ENCODE measurements at places on chromosomes 3 and 15.

DNA sequence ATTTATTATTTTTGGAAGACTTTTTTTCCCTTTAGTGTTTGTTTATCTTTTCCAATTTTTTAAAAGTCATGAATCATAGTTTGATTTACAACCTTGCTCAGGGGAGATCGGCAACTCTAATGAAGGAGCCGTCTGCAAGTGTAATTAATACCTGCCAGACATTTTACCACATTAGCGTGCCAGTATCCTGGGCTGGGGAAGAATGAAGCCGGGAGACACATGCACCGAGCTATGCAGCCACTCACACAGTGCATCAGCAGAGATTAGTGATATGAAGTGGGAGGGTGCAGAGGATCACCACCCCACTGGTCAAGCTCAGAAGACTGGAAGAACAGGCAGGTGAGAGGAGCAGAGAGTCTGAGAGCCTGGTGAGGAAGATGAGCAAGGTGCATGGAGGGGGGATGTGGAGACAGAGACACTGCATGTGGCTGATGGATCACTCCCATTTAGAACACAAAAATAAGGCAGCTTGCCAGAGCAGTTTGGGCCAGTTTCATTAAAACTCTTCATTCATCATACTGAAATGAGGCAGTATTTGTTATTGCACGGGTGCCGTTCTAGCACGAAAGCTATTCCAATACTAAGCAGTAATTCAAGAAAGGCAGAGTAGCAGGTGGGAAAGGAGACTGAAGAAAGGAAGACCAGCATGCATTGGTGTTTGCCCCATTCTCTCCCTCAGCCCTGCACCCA, 821.6 kb downstream of the TUSC7 start:
- no peak for DNase-seq

DNA sequence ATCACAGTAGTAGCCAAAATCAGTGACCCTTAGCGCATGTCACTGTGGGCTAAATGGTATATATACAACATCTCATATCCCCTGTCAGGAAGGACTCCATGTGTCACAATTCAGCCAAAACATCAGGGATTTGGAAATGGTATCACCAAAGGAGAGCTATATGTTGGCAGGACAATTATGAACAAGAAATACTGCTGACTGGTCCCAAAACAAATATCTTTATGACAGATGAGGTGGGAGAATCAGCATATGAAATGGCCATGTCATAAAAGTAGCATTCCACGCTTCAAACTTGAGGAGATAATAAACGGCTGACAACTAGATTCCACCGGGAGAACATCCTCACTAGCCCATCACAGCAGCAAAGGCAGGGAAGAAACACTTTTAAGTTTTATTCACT, 158.4 kb downstream of the MAGI1 start:
- no peak for DNase-seq

- no peak for DNase-seq
These were observed 34.1 kb downstream of the CCDC191 start for GRCh38 chr3:114022145-114022802.

DNA sequence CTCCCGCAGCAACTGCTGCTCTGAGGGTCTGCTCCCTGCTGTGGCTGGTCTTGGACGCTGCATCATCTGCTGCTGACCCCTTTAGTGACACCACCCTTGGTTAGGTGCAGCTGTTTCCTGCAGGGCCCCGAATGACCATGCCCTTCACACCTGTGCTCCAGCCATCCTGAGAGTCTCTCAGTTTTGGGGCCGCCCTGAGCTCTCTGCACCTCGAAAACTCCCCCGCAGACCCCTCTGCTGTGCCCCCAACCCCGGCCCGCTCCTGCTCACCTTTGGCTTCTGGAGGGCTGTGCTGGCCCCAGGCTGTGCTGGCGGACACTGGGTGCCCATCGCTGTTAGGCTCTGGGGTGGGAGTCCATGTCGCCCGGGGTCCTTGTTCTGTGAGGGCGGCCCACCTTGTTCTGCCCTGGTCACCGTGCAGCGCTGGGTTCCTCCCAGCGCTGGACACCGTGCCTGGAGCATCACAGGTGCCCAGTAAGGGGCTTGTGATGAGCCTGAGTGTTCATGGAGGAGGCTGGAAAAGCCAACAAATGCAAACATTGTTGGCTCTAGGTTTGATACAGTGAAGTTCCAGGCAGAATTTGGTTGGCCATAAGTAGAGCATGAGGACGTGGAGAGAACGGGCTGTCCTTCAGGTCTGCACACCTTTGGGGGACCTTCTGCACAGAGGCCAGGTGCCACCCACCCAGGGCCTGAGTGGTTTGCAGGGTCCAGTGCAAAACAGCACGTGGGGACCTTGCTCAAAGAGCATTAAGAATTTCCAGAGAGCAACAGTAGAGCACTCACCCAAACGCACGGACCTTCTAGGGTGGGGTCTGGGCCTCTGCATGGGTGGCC, 12.3 kb downstream of the ABTB1 start:
- DNase-seq, result no peak

DNA sequence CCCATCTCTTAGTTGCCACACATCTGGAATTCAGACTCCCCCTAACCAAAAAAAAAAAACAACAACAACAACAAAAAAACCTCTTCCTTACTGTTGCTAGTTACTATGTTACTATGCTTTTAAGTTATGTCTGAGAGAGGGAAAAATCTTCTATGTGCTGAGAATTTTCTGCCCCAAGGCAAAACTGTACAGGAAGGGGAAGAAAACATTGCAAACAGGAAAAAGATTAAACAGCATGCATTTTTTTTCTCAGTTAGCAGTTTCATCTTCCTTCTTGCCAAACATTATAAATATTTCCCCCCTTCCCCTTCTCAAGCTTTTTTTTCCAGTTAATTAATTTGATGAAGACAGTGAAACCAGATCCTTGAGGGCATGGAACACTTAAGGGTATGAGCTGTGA, 1.1 kb upstream of the CD200R1 start:
- no peak for DNase-seq

- no peak for DNase-seq
These were observed 55.4 kb downstream of the EOMES start for GRCh38 chr3:27666708-27667107.

GRCh38 chr15:28103831-28104230, 4.7 kb upstream of the OCA2 start:
- no peak for DNase-seq

GRCh38 chr15:100863796-100864267, 15.8 kb upstream of the ALDH1A3 start:
- DNase-seq, result no peak

GRCh38 chr15:83365370-83365938, 81.0 kb upstream of the BNC1 start:
- peak; percentile 31 for DNase-seq

GRCh38 chr3:124281453-124282316, 289.8 kb upstream of the ROPN1 start:
- peak; percentile 7 for DNase-seq

- DNase-seq, result peak; percentile 16
These were observed 9.6 kb downstream of the CLEC3B start for GRCh38 chr3:45035441-45036301.

GRCh38 chr3:197828-198491, 1.4 kb downstream of the CHL1 start:
- no peak for DNase-seq

DNA sequence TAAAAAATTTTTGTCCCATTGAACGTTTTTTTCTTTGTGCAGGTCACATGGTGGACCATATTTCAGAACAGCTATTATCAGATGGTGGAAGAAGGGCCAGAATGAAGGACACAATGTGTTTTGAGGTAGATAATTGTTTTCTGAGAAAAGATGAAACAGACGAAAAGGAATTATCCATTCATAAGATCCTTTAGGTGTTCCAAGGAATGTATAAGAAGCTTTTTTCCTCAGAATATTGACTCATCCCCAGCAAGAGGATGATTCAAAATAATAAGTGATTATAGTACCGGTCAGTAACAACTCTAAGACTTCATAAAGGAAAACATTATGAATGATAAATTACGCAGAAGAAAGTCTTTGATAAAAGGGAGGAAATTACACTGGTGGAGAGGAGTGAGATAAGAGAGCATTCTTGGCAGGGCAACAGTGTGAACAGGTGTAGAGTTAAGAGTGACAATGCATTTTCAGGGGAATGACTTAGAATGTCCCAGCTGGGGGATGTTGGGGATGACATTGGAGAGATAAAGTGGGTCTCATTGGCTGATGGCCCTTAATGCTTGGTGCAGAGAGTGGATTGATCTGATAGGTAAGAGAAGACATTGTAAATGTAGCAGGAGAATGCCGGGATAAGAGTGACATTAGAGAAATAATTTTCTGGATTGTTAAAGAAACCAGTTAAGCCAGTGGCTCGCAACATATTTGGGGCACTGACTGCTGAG, 27.0 kb upstream of the AQP9 start:
- no peak for DNase-seq

DNA sequence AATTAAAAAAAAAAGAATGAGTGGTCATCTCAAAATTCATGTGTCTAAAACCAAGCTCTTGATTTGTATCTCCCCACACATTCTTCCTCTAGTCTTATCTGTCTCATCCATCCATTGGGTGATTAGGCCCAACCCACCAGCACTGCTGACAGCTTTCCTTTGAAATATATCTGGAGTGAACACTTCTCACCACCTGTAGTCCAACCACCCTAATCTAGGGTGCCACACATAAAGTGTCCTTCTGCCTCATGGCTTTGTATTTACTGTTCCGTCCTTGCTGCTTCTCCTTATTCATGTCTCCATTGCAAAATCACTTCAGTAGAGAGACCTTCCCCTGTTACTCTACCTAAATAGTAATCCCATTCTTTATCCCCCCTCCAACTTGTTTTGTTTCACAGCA, 82.4 kb upstream of the PTX3 start:
- DNase-seq, result no peak

- DNase-seq, result no peak
These were observed 6.1 kb upstream of the PRKCD start for GRCh38 chr3:53154881-53155285.

DNA sequence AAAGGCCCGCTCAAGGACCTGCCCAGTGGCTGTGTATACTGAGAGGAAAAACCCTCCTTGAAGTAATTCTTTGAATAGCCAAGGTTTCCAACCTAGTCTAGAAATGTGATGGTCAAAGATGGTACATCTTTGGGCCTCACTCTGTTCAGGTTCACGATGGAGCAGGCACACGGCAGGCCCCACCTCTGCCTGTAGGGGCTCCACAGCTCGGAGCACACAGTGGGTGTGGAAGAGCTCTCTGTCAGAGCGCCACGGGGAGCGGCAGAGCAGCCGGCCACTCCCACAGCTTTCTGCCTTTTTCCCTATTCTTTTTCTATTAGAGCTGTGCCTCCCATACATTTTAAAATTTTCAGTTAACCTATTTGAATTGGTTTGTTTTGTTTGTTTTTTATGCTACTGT, 89.5 kb downstream of the CTNNB1 start:
- DNase-seq, result no peak

GRCh38 chr3:181955566-181955965, 243.8 kb downstream of the SOX2 start:
- DNase-seq, result no peak

DNA sequence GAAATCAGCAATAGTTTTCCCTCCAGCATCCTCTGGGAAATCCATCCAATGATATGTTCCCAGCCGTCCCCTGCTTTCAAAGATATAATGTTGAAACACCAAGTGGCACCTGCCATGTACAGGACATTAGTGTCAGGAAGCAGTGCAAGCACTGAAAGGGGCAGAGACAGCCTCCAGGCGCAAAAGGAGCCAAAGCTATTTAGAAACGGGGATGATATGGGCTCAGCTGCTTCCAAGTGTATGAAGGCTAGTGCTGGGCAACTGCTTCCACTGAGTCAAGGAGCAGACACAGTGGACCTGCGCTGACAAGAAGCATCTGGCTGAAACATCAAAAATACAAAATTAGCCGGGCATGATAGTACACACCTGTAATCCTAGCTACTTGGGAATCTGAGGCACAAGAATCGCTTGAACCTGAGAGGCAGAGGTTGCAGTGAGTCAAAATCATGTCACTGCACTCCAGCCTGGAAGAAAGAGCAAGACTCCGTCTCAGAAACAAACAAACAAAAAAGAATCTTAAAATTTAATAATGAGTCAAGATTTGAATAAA, 119.7 kb downstream of the AQP9 start:
- no peak for DNase-seq

- no peak for DNase-seq
These were observed 10.0 kb downstream of the RHOA start for GRCh38 chr3:49401766-49402165.
